ENCODE measurements at places on chromosomes 1 and 21.

GRCh38 chr1:194734970-194735369, 1548.6 kb upstream of the B3GALT2 start:
- DNase-seq = no peak

GRCh38 chr1:191022856-191023255, 545.2 kb upstream of the BRINP3 start:
- DNase-seq = no peak

DNA sequence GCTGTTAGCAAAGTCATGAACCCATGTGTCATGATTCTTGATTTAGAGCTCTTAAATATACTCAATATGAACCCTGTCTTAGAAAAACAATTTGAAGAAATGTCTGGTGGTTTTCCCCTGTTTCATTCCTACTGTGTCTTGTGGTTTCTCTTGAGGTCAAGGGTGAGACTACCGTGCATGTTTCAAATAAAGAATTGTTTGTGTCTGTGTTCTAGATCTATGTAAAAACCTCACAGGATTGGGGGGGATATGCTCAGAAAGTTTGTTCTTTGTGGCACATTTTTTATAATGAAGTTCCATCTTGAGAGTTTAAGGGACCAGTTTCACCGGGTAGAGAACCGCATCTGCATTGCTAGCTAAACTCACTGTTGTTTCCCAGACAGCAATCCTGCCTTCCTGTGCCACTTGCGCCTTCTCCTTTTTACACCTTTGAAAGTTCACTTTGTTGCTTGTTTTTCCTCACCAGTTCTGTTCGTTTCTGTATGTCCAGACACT, 30.9 kb upstream of the CACYBP start:
- DNase-seq = peak; percentile 4

DNA sequence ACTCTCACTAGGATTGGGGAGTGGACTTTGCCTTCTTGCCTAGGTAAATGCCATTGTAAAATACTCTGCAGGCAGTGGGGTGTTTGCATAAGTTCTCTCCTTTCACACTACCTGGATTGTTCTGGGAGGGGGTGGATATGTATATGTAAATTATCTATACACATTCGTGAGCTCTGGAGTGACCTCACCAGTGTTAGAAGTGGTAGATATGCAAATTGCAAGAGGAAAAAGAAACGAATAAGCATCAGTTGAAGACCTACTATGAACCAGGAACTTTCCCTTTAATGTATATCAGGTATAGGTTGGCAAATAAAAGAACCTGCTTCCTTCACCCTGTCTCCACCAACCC, 1.5 kb upstream of the ARHGEF11 start:
- DNase-seq = no peak

DNA sequence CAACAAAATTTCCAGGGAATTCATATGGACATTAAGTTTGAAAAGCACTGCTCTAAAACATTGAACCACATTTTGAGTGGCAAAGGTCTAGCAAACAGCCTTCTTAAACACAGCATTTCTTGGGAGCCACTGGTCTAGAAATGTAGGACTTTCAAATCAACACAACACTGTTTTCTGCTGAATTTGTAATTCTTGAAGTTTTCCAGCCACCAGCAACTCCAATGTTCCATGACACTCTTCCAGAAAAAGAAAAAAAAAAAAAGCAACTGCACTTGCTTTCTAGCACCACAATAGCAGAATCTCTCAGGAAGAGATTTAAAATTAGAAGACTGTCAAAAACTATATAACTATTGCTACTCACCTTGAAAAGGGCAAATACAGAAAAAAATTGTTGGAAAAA, 4.5 kb downstream of the SYDE2 start:
- DNase-seq = no peak

DNA sequence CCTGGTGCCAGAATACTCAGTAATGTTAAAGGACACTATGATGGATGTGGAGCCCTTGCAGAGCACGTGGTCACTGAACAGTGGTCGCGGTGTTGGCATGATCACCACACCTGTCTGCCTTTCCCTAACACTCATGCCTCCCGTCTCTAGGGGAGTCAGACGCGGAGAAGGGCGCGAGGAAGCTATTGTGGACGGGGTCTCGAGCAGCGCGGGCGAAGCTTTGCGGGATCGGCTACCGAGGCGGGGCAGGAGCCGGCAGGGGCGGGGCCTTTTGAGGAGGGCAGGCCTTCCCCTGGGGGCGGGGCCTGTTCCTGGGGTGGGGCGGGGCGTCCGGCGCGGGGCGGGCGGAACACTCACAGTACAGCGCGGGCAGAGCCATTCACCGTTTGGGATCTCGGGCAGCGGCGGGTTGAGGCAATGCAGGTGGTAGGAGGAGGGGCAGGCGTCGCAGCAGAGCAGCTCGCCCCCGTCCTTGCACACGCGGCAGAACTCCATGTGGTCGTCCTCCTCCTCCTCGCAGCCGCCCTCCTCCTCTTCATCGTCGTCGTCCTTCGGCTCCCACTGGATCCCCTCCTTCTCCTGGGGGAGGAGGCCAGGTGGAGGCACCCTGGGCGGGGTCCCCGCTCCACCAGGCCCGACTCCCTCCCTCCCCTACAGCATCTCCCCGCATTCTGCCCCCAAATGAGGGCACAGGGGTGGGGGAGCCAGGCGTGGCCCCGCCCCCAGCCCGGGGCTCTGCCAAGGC, 31.5 kb downstream of the CHD5 start:
- peak; percentile 60 for DNase-seq

GRCh38 chr1:95384567-95384966, 150.6 kb downstream of the RWDD3 start:
- DNase-seq = no peak

GRCh38 chr1:83813576-83813975, 185.4 kb downstream of the TTLL7 start:
- DNase-seq = no peak

DNA sequence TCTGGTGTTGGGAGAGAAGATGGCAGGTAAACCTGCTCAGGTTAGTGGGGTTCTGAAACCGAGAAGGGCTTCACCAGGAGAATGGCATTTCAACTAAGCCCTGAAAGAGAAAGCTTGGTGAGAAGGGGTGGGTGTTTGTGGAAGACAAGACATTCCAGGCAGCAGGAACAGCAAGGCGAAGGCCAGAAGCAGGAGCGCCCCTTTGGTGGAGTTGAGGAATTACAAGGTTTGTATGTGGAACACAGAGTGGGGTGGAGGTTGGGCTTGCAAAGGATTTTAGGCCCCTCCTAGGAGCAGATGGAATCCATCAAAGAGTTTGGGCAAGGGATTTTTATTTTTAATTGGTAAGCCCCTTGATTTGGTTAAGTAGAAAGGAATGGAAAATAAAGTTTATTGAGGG, 24.8 kb upstream of the ELOA start:
- no peak for DNase-seq

GRCh38 chr1:156705918-156706656, 704 bp upstream of the CRABP2 start:
- peak; percentile 75 for DNase-seq

- no peak for DNase-seq
These were observed 175.4 kb downstream of the TRABD2B start for GRCh38 chr1:47821760-47822159.

- DNase-seq = no peak
These were observed 79.3 kb downstream of the KIAA0319L start for GRCh38 chr1:35477870-35478269.

- DNase-seq = no peak
These were observed 10.1 kb downstream of the CCDC27 start for GRCh38 chr1:3762151-3762872.

DNA sequence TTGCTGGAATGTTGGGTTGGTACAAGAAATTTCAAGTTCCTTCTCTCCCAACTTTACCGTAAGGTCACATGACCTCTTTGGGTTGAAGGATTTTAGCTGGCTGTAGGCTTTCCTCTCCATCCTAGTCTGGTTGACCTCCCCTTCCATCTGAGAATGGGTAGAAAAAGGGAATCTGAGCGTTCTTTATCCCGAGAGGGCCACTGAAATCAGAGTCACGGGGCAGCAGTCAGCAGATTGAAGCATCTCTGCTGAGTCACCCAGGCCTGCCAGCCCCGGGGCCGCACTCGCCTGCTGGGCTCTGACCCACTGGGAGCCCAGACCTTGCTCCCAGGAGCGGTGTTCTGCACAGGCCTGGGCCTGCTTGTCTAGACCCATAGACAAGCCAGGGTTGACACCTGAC, 31.0 kb downstream of the TMCC2 start:
- no peak for DNase-seq

- DNase-seq = no peak
These were observed 36.3 kb downstream of the SPRTN start for GRCh38 chr1:231374394-231374793.

GRCh38 chr1:97123717-97124431, 402.3 kb downstream of the PTBP2 start:
- DNase-seq = no peak

GRCh38 chr1:111719674-111720132, 19.5 kb downstream of the INKA2 start:
- DNase-seq = no peak

- no peak for DNase-seq
These were observed 11.0 kb upstream of the KCNAB2 start for GRCh38 chr1:6034750-6035096.

GRCh38 chr1:150346316-150346715, 17.6 kb upstream of the RPRD2 start:
- no peak for DNase-seq
